ENCODE measurements at places on chromosomes 4 and X.
A peak's percentile ranks its signal among the peaks of the same experiment; 100 is the strongest.

GRCh38 chr4:108834835-108835384, 72.1 kb upstream of the ETNPPL start:
- peak; percentile 6 for DNase-seq

GRCh38 chr4:4327652-4328121, 37.6 kb downstream of the ZBTB49 start:
- peak; percentile 30 for DNase-seq

GRCh38 chr4:23268072-23268771, 575.5 kb downstream of the GBA3 start:
- no peak for DNase-seq

- no peak for DNase-seq
Measured at GRCh38 chrX:108219949-108220601, 128.5 kb downstream of the ATG4A start.

DNA sequence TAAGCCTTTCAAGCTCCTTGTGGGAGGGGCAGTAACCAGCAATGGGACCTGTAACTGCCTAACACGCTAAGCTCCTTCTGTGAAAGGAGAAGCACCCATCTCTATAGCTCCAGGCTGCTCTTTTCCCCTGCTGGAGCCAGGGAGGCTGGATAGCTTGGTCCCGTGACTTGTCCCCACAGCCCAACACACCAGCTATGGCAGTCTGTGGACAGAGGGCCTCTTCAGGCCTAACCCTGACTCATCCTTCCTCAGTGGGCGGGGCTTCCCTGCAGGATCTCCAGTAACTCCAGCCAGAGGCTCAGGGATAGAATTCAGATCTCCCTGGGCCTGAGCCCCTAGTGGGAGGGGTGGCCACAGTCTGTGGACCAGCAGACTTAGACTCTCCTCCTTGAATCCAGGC, 1290.1 kb downstream of the PCDH7 start:
- no peak for DNase-seq

DNA sequence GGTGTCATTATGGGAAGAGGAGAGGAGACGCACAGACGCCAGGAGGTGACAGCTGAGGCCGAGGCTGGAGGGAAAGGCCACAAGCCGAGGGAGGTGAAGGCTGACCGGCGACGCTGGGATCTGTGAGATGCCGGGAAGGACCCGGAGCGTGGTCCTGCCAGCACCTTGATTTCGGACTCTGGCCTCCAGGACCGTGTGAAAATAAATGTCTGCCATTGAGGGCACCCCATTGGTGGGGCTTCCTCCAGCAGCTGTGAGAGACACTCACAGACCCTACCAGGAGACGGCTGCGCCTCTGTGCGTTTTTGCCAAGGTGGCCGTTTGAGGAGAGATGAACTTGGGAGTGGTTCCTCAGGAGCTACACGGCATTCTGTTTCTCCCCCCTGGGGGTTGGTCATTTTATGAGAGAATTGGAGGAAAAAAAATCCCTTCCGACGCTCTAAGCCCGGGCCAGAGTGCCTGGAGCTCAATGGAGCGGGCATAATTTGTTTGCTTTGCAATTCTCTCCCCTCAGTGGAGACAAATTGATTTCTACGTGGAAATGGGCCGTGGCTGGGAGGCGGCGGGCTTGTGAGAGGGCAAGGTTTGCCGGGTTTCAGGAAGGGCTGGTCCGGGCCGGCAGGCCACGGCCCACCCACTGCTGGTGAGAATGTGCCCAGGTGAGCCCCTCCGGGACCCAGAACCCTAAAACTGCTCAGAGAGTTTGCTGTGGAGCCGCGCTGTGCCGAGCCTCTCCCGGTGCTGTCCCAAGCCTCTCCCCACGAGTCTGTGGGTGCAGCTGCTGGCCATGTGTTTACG, 53.9 kb downstream of the CPZ start:
- no peak for DNase-seq

DNA sequence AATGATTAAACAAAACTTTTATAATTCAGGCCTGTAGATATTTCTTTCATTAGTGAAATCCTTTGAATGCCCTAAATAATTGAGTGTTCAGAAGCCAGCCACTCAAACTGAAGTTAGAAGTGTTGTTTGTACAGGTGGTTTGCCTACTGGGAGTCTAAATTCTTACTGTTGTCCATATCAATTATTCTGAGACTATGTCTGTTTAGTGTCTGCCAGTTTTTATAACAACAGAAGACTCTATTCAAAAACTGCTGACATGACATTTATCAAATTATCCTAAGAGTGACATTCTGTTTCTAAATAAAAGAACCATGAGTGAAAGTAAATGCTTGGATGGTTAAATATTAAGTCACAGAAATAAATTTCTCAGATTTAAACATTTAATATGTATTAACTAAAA, 375.1 kb downstream of the FAT4 start:
- no peak for DNase-seq

DNA sequence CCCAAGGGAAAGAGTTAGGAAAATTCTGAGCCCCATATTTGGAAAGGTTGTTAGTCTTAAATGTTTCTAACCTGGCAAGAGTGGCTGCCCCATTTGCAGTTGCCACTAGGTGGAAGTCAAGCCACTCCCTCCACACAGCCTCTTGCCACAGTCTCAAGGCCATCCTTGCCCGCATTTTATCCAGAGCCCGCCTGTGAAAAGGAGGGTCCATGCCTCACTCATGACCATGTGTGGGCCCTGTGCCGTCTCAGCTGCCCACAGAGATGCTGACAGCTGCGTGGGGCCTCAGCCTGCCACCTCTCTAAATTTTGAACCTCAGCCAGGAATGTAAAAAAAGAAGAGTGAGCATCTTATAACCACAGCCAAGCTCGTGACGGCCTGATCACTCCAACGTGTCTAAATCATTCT, 201.5 kb upstream of the FAM241A start:
- peak; percentile 57 for DNase-seq

DNA sequence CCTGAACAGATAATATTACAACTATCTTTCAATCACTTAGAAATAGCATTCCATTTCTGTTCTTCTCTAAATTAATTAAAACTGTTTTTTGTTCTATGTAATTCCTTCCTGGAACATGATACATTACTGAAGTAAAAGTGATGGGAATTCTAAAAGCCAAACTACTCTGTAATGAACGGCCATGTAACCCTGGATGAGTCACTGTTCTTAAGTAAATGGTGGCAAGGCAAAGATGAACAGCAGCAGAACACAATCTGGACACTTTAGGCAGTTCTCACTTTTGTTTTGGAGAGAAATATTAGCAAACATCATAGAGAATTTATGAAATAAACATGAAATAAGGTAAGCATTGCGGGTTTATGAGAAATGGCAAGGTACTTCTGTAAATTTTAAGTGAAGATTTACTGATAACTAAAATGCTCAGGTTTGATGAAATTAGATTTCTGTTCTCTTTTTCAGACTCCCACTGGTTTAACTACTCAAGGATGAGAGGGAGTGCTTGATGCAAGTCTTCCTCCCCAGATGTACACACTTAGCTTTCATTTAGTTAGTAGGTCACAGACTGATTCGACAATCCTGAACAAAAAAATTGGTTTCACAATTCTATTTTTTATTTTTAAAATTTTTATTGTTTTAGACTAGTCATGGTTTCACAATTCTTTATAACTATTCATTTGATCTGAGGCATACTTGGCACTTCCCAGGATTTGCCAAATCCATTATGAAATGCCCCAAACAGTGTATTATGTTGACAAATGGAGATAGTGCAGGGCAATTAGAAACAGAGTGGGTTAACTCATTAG, 964 bp upstream of the GPR82 start:
- no peak for DNase-seq

- no peak for DNase-seq
Measured at GRCh38 chr4:121819216-121819965, 4.3 kb downstream of the CCNA2 start.

DNA sequence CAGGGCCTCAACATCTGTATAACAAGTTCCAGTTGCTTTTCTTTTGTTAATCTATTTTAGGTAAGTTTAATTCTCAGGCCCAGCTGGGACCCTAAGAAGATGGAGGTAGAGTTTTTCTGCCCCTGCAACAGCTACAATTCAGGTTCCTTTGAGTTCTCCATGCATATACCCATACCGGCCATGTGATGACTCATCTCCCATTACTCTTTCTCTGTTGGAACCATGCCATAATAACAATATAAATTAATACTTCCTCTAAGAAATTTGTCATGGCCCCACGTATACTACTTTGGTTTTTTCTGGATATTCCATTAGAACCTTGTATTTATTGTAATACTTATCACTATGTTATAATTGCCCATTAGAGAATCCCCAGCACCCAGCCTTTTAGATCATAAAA, 1.3 kb upstream of the INTU start:
- DNase-seq, result no peak

DNA sequence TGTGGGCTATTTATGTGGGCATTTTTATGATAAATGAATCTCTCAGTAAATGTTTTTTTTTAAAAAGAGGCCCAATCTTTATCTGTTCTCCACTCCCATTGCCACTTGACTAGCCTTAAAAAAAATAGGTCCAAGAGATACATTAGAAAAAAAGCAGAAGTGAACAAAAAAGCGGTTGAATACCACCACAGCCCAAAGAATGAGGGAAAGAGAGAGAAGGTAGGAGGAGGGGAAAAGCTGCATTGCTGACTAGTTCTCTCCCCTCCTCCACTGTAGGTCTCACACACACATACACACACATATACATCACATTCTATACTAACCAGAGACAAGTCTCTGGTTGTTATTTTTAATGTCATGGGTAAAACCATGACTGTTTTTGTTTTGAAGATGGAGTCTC, 95.8 kb upstream of the IL13RA1 start:
- no peak for DNase-seq

GRCh38 chrX:39816871-39817731, 280.7 kb downstream of the BCOR start:
- no peak for DNase-seq

DNA sequence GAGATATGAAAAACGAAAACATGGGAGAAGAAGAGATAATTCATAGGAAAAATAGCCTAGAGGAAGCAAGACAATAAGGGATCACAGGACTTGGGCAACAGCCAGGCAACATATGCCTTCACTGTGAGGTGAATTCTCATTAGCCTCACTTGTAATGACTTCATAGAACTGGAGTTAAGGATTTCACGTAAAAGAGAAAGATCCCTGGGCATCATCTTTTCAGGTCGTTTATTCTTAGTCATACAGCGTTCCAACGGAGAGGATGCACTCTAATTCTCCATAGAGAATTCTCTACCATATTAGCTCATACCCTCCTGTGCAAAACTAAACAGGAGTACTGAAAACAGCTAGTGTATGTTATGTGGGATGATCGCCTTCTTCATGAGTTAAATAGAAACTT, 1.4 kb downstream of the PRKG2 start:
- DNase-seq, result no peak

- DNase-seq, result no peak
Measured at GRCh38 chr4:56910172-56910967, 2.7 kb downstream of the REST start.

- no peak for DNase-seq
Measured at GRCh38 chrX:154018518-154019060, 1.1 kb downstream of the IRAK1 start.

- no peak for DNase-seq
Measured at GRCh38 chr4:138297743-138298405, 55.7 kb upstream of the SLC7A11 start.

GRCh38 chrX:111759686-111760085, 78.7 kb downstream of the ALG13 start:
- DNase-seq, result no peak
